ENCODE measurements at places on chromosomes 4 and X. TPM values are rescaled to one million over a fixed set of nuclear protein-coding genes. Genes with fewer than 3 reads are reported as not detected.

GRCh38 chr4:167711517-167711916 is 380.8 kb upstream of the ANXA10 start:
- DNase-seq: no peak

Gene ARMCX4
- 21.9 TPM for total RNA-seq

- no peak for DNase-seq
Measured at GRCh38 chr4:20354120-20354519, 102.4 kb downstream of the SLIT2 start.

- no peak for DNase-seq
Measured at GRCh38 chr4:6313216-6313615, 43.6 kb downstream of the WFS1 start.

Gene PAGE2B
- total RNA-seq: not detected

Measured in progenitor cell of endocrine pancreas (in vitro differentiated cells).